T-helper 2 cell treated with Interferon-gamma antibody and Interleukin-4, amounts not matched to agents 5 μg/mL and 100 μg/mL, for 36 hours (primary cell): ENCODE measurements at places on chromosomes 12 and 14.

DNA sequence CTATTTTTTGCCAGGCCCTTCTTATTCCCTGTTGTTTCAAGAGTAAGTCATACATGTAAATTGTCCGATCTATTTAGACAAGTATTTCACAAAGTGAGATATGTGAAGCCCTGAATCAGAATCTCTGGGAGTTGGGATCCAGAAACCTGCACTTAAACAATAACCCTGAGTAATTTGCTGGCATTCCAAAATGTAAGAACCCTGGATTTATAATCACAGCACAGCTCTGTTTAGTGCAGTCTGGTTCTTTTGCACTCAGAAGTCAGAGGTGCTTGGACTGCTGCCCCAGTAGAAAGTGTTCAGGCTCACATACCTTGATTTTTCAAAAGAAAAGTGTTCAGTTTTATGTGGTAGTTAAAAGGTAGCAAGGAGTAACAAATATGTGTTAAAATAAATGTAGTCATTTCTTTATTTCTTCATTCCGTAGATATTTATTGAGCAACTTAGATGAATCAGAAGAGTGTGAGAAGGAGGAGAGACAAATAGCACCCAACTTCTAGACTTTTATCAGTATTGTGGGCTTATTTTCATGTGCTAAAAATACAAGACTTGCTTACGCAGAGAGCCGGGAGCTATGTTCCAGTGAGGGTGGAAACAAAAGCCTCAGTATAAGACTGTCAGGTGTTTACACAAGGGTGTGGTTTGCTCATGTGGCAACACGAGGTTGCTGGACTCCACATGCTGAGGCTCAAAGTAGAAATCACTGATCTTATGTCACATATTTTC lies 70.1 kb downstream of the SYNE2 start:
- DNase-seq: no peak

- no peak for DNase-seq
These were observed 216.6 kb downstream of the RAD51B start for GRCh38 chr14:68036202-68036601.

DNA sequence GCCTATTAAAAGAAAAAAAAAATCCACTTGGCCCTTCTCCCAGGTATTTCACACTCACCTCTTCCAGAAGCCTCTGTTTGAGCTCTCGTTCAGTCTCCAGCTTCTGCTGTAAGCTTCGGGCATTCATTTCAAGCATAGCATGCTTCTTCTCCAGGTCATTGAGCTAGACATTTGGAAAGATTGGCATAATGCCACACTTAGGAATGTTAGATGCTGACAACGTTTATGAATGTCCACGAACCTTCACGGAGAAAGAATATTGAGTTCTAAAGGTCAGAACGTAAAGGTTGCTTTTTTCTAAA lies 60.5 kb downstream of the PRKAB1 start:
- DNase-seq: no peak

GRCh38 chr14:87830443-87831096 lies 162.4 kb downstream of the GALC start:
- no peak for DNase-seq

- peak; percentile 34 for DNase-seq
These were observed 982 bp downstream of the BCL7A start for GRCh38 chr12:122022393-122023338.

GRCh38 chr14:66041582-66041981 lies 444.6 kb upstream of the CCDC196 start:
- DNase-seq: no peak

DNA sequence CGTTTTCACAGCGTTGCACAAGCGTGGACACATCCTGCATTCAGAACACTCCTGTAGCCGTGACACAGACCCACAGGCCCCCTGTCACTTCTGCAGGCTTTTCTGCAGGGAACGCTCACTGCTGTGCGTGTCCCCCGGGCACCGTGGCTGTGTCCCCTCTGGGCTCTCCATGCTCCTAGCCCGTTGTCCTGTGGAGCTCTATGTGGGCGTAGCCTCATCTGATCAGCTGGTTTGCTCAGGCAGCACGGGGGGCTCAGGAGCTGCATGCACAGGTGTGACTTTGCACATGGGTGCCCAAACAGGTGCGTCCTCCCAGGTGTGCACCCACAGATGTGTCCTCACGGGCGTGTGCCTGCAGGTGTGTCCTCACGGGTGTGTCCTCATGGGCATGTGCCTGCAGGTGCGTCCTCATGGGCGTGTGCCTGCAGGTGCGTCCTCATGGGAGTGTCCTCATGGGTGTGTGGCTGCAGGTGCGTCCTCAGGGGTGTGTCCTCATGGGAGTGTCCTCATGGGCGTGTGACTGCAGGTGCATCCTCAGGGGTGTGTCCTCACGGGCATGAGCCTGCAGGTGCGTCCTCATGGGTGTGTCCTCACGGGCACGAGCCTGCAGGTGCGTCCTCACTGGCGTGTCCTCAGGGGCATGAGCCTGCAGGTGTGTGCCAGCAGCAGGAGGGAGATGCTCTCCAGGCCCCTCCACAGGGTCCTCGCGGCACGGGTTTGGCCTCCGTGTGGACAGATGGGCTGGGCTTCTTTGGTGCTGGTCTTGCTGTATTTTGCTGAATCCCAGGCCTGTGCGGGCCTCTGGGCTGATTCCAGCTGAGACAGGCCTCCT lies 17.5 kb downstream of the MTA1 start:
- DNase-seq: no peak

DNA sequence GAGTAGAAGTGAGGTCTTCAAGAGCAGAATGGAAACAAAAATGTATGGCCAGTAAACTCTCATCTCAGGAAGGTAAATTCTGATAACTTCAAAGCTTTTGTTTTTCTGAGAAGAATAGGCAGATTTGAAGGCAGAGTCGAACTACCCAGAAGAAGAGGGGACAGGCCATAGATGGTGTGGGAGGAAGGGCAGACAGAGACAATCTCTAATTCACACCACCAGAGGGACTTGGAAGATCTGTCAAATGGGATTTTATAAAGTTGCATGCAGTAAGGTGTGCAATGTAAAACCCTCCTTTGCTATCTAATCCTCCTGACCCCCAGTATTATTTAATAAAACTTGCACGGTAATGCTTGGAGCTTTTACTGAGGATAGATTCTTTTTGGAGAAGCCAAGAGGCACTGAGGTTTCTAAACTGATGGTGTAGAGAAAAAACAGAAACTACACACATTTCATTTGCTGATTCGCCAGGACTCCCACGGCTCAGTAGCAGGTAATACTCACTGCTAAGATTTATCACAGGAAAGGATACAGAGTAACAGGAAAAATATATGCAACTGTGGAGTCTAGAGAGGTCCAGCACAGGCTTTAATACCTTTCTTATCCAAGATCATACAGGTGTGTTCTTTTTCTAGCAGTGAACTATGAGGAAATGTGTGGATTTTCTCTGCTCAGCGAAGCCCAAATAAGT lies 18.3 kb downstream of the SLC38A2 start:
- DNase-seq: no peak

- no peak for DNase-seq
These were observed 30.8 kb downstream of the TTC7B start for GRCh38 chr14:90785471-90785870.

GRCh38 chr14:102440392-102440791 lies 69.2 kb downstream of the ANKRD9 start:
- no peak for DNase-seq

DNA sequence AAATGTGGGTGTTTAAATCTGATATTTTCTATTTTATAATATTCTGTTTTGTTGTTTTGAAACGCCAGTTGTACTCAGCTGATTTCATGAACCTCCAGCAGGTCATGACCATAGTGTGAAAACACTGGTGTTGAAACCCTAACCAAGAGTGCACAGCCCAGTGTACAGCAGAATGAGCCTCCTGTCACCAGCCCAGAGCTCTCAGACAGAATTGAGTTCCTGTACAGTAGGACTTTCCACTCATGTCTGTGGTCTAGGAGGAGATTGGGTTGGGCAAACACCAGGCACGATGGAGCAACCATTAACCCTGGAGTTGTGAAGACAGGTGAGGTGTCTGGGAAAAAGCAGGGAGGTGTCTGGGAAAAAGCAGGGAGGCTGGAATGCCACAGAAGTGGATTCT lies 908.8 kb downstream of the VRK1 start:
- DNase-seq: no peak

DNA sequence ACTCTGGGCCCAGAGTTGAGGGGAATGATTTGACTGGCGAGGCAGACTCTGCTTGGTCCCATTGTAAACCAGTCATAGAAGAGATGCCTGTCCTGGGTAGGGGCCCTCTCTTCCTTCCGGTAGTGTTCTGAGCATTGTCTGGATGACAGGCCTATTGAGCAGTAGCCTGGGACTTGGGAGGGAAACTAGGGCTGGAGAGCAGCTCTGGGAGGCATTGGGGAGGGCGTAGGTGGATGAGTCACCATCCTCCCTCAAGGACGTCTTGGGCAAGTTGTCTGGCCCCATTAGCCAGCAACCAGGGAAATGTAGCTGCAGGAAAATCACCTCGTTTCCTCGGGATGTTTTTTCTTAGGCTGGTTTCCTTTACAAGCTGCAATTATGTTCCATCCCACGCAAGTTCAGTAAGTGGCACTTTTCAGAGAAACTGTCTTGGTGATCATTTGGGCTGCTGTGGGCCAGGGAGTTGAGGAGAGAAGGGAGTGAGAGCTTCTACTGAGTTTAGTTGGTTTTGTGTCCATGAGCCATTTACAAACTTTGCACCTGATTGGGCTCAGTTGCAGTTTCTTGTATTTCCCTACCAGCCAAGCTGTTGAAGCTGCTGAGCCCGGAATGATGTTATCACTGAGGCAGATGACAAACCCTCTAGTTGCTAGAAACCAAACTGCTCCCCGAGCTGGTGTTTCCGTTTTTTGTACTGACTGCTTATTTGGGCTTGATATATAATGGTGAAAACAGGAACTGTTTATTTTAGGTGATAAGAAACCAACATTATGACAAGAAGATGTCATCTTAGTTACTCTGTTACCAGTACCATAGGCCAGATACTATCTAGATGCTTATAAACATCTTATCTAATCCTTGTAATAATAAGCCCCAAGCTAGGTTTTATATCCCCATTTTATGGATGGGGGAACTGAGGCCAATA lies 147.6 kb downstream of the CHST11 start:
- peak; percentile 74 for DNase-seq

DNA sequence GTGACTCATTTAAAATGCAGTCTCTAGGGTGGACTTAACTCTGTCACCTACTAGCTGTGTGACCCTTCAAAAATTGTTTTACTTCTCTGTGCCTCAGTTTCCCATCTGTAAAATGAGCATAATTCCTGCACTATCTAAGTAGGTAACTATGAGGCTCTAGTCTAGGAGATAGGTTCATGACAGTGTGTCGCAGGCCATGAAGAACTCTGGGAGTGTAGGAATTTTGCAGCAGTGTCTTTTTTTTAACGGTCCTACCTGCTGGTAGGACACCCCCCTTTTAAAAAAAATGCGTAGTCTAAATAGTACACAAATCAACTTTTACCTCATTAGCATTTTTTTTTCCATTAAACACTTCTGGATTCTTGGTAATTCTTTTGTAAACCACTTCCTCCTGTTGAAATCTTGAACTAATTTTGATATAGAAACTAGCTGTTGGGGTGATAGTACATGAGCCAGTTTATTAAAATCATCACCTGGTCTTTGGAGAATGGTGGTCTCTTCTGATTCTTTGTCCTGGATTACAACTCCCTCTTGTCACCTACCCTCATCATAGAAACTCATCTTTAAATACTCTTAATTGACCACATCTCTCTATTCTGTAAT lies 86.0 kb upstream of the SLC38A2 start:
- DNase-seq: no peak

DNA sequence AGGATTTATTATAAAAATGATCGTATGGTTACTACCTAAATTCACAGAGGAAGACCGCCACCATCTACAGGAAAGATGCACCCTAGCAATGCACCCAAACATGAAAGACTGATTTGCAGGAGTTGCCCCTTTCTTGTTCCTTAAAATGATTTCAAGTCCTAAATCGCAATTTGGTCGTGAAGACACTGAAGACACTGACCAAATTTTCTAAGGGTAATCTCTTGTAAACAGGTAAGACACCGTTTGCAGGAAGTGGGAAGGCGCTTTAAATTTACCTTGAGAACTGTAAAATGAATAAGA lies 1.0 kb downstream of the SOS2 start:
- DNase-seq: no peak

- no peak for DNase-seq
These were observed 117.4 kb downstream of the EML1 start for GRCh38 chr14:99910337-99911309.

- DNase-seq: no peak
These were observed 123.7 kb downstream of the IGF1 start for GRCh38 chr12:102356690-102357089.

- no peak for DNase-seq
These were observed 181.2 kb upstream of the NRXN3 start for GRCh38 chr14:77988970-77989369.

DNA sequence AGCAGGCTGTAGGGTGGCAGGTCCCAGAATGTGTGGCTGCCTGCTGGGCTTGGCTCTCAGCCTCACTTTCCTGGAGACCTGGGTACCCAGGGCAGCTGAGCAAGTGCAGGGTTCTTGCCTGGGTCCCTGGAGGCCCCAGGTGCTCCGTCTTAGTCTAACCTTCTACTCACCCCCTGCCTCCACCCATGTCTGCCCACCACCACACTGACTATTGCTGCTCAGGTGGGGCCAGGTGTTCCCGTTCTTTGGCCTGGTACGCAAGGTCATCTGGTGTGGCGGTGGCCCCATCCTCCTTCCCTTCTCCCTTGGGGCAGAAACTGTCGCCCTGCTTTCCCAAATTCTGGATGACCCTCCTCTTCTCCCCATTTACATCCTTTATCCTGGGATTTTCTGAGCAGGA lies 319.9 kb downstream of the TMEM121 start:
- DNase-seq: no peak

- no peak for DNase-seq
These were observed 141.0 kb upstream of the OVCH1 start for GRCh38 chr12:29638528-29638927.

DNA sequence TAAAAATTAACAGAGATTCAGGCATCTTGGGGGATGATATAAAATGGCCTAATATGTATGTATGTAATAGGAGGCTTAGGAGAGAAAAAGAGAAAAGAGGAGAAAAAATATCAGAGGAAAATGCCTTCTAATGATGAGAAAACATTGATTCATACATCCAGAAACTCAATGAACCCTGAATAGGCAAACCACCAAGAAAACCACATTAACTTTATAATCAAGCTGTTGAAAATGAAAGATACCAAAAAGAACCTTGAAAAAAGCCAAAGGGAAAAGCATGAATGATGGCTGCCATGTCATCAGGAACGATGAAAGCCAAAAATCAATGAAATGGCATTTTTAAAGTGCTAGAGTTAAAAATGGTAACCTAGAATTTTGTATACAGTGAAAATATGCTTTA lies 180.2 kb downstream of the EPS8 start:
- no peak for DNase-seq

GRCh38 chr12:53726341-53726740 lies 911 bp downstream of the CALCOCO1 start:
- DNase-seq: peak; percentile 31

- no peak for DNase-seq
These were observed 24.4 kb upstream of the FBRSL1 start for GRCh38 chr12:132465269-132466190.
